GF-D8 (cell line): ENCODE measurements at places on chromosomes 2 and 18.

DNA sequence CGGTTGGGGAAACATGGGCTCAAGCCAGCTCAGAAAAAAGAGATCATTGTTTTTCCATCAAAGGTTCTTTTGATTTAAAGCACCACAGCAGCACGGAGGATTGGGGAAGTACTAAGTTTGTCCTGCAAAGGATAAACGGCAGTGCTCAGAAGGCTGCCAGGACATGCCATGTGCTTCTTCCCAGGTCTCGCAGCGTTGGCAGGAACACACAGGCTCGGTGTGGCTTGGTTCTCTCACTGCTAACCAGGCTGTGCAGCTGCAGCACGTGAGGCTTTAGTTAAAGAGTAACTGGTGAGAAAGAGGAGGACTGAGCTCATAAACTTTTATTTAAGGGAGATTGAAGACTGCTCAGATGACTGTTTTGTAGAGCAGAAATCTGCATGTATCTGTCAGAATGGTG is 264.3 kb downstream of the TSN start:
- DNase-seq, result no peak

- no peak for DNase-seq
Observed at GRCh38 chr2:55861733-55862132, 61.8 kb downstream of the EFEMP1 start.

GRCh38 chr2:240467149-240467642 is 31.7 kb downstream of the GPC1 start:
- DNase-seq, result no peak

DNA sequence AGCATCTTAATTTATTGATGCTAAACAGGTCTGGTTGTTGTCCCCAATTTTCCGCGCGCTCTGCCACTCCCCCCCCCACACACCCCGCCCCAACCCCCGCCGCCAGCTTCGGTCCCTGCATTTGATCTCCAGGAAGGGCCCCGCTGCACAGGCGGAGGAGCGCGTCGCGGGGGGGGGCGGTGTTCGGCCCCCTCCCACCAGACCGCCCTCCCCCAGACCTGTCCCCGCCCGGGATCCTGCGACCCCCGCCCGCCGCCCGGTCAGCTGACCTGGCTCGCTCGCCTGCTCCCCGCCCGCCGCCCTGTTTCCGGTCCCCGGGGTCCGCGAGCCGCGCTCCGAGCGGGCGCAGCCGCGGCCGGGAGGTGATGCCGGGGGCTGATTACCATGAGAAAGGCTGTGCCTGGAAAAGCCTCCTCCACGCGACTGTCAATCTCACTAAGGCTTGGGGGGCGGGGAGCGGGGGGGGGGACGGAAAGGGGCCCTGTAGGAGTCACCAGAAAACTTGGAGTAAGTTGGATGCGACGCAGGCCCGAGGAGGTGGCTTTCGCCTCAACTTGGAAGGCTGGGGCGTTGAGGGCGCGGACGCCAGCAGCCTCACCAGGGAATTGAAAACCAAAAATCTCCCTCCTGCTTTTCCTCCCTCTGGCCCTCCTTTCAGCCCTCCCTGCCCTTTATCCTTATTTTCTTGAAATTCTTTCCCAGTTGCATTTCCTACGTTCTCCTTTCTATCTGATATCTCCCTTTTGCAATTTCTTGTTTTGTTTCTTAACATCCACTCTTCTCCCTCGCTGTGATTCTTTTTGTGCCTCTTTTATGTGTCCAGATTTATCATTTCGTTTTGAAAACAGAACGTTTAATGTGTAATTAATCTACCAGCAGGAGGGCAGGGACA is 4.4 kb upstream of the ZEB2 start:
- DNase-seq, result no peak

DNA sequence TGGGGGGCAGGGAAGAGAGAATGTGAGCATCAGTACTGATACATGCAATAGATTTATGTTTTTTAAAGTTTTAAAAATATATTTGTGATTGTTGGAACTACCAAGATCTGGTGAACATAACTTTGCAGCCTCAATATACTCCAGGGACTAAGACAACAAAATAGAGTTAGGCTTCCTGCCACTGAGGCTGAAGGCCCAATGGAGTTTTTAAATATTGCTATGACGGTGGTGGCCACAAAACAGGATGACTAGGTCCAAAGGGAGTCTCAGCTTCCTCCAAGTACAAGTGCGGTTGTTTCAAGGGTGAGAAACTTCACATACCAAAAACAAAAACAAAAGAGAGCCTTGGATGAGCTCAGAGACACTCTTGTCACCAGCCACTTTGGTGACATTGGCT is 72.9 kb downstream of the CCBE1 start:
- DNase-seq, result no peak

DNA sequence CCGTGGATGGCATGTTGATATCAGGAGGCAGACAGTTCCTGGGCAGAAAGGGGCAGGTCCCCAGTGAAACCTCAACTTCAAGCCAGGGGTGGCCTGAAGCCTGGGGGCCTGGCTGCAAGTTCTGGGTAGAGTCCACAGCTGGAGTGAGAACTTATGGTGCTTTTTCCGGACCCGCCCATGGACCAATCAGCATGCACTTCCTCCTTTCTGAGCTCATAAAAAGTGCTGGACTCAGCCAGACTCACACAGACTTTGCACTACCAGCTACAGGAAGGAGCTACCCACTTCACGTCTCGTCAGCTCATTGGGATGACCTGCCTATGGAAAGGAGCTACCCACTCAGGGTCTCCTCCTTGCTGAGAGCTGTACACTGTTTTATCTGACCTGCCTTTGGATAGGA is 183.1 kb upstream of the MC4R start:
- DNase-seq, result no peak
